ENCODE measurements at places on chromosomes 11 and 22.

GRCh38 chr11:69008737-69009440, 4.2 kb downstream of the MRGPRF start:
- DNase-seq: no peak

GRCh38 chr11:45801723-45802315, 3.1 kb upstream of the SLC35C1 start:
- no peak for DNase-seq

GRCh38 chr11:495537-495931, 11.5 kb downstream of the RNH1 start:
- no peak for DNase-seq

GRCh38 chr11:122784325-122784955, 53.9 kb upstream of the CRTAM start:
- DNase-seq: no peak

GRCh38 chr11:72607496-72607895, 66.7 kb downstream of the PDE2A start:
- no peak for DNase-seq

DNA sequence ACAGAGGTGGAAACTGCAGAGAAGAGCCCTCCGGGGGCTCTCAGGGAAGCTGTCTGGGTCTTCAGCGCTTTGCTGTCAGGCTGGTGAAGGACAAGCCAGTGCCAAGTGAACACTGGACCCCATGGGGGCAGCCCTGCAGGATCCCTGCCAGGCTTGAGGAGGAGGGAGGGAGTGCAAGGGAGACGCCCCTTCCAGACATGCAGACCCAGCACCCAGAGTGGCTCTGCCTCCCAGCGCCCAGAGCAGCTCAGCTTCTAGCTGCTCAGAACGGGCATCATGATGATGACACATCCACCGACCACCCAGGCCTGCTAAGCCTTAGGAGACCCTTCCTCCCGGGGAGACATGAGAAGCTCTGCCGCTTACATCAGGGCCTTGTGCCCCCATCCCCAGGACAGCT, 39.7 kb downstream of the TBX1 start:
- DNase-seq: no peak

DNA sequence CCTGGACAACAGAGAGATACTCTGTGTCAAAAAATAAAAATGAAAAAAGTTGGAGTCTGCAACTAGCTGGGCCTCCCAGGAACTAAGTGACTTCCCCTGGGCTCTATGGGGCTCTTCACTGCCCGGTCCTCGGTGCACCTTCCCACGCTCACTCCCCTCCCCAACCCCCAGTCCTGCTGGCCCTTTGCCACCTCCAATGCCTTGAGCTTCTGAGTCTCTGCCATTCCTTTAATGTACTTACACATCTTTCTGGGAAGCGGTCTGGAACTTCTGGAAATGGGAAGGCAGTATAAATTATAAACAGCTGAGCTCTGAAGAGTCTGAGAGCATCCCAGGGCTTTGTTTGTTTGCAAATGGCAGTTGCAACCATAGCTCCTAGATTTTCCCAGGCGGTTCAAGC, 5.9 kb upstream of the BATF2 start:
- no peak for DNase-seq

DNA sequence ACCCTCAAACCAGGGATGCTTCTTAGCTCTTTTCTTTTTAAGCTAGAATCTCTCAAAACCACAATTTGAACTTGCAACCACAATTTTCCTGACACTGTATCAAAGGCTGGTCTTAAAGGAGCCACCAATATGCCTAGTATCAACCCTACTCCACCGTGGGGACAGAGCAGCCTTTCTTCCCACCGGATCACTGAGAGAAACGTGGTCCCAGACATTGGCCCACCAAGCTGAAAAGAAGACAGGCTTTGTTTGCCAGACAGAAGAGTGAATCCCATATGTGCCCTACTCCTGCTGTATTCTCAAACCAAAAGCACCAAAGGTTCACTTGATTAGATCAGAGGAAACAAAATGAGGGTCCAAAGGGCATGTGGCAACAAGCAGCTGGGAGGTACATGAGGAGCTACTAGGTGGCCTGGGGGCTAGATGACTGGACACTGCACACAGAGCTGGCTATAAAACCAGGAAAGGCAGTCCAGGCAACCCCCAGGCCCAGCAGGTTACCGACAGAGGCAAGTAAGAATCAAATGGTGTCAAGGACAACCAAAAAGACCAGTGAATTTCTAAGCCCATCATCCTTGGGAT, 3.6 kb upstream of the VWCE start:
- DNase-seq: no peak

GRCh38 chr11:13053255-13053917, 44.3 kb downstream of the RASSF10 start:
- no peak for DNase-seq

- no peak for DNase-seq
Observed at GRCh38 chr11:13364388-13364787, 86.8 kb downstream of the BMAL1 start.

DNA sequence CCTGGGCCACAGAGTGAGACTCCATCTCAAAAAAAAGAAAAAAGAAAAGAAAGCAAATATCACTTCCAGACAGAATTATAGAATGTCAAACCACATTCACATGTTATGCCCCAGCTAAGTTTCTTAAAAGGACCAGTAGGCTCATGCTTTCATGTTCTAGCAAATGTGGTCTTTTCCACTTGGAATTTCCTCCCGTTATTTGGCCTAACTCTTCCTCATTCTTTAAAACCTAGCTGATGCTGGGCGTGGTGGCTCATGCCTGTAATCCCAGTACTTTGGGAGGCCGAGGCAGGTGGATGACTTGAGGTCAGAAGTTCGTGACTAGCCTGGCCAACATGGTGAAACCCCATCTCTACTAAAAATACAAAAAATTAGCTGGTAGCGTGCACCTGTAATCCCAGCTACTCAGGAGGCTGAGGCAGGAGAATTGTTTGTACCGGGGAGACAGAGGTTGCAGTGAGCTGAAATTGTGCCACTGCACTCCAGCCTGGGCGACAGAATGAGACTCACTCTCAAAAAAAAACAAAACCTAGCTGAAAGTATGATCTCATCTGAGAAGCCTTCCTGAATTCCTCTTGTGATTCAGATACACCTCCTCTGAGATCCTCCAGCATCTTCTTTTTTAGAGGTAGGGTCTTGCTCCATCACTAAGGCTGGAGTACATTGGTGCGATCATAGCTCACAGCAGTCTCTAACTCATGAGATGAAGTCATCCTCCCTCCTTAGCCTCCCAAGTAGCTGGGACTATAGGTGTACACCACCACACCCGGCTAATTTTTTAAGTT, 50.4 kb downstream of the FCHSD2 start:
- no peak for DNase-seq

DNA sequence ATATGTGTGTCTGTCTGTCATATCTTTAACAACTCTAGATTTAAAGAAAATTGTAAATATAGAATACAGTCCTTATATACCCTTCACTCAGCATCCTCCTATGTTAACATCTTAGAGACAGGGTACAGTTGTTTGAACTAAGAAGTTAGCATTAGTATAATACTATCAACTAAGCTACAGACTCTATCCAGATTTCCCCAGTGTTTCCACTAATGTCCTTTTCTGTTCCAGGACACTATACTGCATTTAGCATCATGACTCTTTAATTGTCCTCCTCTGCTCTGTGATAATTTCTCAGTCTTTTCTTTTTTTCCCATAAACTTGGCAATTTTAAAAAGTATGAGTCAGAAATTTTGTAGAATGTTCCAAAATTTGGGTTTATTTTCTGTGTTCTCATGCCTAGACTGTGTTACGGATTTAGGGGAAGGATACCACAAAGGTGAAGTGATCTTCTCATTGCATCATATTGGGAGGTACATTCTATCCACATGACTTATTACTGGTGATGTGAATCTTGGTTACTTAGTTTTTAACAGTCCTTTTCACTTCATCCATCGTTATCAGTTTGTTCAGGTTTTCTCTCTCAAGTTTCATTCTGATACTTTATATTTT, 168.4 kb downstream of the SBF2 start:
- no peak for DNase-seq

DNA sequence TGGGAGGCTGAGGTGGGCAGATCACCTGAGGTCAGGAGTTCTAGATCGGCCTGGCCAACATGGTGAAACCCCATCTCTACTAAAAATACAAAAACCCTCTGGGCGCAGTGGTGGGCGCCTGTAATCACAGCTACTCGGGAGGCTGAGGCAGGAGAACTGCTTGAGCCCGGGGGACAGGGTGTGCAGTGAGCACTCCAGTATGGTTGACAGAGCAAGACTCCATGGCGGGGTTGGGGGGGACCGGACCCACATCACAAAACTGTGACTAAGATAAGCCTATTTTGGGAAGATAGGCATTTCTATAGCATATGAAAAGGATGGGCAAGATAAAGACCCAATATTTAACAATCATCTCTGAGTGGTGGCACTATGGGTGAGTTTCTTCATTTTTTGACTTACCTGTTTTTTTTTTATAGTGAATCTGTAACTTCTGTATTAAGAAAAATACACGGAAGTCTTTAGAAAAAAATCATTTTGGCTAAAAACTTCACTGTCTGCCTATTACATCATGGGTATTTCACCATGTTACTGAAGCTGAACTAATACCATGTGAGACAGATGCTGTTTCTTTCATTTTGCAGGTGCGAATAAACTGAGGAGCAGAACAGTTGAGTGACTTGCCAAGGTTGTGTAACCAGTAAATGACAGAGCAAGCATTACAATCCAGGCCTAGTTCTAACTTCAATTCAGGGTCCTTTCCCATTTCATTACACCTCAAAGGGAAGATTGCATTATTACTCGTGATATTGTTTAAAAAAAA, 2.5 kb downstream of the CELF1 start:
- DNase-seq: no peak

- no peak for DNase-seq
Observed at GRCh38 chr22:44179196-44179988, 1.3 kb upstream of the PARVG start.

- no peak for DNase-seq
Observed at GRCh38 chr11:86156397-86156955, 87.6 kb upstream of the PICALM start.

DNA sequence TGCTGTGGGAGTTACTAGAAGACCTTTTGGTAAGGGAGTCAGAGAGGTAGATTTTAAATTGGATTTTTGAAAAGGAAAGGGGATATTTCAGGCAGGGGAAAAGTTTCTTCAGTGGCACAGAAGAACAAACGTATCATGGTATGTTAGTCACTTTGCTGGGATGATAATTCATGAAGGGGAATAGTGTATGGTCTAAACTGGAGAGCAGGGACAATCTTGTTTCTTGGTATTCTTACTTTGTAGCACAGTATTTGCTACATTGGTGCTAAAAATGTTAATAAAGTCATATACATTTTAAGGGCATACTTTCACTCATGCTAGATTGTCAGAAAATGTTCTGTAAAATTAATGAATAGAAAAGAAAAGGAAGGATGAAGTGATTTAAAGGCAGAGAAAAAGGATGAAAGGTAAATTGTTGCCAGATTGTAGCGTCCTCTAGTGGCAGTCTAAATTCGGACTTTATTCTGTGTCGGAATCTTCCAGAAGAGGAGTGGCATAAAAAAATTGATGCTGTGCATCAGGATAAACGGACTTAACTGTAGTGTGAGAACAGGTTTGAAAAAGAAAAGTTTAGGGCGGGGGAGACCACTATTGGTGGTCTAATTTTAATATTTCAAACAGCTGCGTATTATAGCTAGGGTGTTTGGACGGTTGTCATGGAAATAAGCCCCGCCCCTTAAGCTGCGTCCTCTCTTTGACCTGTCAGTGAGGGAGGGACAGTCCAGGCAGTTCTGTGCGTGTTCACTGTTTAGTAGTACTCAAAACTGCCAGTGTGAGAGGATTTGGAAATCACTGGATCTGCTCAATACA, at the start of gene BCO2:
TSS of gene BCO2 (plus strand) at position 724 of the 810 bp plus-strand sequence. CDS start 90 bp downstream, outside the sequence.
- no peak for DNase-seq

DNA sequence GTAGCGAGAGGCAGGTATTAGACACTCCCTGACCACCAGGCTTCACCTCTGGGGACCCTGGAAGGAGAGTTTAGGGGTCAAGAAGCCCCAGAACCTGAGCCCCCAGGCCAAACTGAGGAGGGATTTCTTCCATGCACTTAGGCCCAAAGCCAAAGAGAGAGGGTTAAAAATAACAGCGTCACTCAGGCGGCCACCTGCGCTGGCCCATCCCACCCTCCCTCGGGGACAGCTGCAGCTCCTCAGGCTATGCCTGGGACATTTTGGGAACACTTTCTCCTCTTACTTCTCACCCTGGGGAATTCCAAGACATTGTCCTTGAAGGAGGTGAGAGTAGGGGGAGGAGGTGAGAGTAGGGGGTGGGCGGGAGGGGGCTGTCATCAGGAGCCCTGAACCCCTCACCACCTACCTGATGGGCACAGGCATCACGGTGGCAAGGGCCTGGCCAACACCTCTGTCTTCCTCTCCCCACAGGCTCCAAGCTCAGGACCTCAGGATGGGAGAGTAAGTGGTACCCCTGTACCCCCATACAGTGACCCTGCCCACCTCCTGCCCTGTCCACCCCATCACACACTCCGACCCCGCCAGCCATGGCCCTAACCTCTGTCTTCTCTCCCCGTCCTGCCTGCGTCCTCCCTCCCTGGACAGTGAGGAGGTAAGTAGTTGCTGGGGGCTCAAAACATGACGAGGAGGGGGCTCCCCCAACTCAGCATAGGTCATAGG, 583 bp downstream of the TNNI2 start:
- no peak for DNase-seq

Measured in activated CD4-positive, CD25-positive, alpha-beta regulatory T cell (primary cell).